ENCODE measurements at places on chromosomes 6 and 20.

DNA sequence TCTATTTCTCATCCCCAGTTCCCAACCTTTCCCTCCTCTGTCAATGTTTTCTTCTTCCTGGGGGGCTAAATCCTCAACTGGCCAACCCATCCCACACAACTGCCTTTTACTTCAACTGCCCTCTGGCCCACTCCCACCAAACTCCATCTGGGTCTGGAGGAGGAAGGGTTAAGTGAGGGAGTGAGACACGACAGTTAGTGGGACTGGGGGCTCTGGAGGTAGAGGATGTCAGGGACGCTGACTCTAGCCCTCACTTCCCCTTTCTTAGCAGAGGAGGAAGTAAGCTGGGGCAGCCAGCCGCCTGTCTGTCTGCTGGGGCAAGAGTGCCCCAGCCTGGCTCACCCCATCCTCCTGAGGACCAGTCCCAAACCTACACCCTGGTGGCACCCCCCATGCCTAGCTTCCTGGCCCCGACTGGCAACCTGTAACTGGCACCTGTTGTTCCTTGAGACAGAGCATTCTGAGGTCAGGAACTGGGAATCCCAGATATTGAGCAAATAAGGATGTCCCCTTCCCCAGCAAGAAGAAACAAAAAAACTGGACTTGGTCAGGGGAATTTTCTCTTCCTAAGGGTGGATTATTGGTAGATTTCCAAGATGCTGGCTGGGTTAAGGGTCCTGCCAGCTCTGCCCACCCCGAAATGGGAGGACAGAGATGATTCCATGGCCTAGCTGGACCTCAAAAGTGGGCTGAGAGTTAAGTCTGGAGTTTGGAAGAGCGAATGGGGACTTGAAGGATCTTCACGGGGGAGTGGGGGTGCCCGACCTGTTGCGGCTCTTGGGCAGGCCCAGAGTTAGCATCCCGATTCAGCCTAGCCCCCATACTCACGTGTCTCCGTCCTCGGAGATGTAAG, 971 bp downstream of the NFKBIE start:
- DNase-seq = no peak

GRCh38 chr20:4985658-4986057, 15.7 kb downstream of the SLC23A2 start:
- no peak for DNase-seq

- no peak for DNase-seq
Observed at GRCh38 chr6:129267028-129267427, 384.1 kb downstream of the LAMA2 start.

GRCh38 chr6:41122918-41123317, 31.2 kb downstream of the TREML1 start:
- no peak for DNase-seq

- DNase-seq = no peak
Observed at GRCh38 chr6:7787137-7787608, 61.3 kb downstream of the BMP6 start.

DNA sequence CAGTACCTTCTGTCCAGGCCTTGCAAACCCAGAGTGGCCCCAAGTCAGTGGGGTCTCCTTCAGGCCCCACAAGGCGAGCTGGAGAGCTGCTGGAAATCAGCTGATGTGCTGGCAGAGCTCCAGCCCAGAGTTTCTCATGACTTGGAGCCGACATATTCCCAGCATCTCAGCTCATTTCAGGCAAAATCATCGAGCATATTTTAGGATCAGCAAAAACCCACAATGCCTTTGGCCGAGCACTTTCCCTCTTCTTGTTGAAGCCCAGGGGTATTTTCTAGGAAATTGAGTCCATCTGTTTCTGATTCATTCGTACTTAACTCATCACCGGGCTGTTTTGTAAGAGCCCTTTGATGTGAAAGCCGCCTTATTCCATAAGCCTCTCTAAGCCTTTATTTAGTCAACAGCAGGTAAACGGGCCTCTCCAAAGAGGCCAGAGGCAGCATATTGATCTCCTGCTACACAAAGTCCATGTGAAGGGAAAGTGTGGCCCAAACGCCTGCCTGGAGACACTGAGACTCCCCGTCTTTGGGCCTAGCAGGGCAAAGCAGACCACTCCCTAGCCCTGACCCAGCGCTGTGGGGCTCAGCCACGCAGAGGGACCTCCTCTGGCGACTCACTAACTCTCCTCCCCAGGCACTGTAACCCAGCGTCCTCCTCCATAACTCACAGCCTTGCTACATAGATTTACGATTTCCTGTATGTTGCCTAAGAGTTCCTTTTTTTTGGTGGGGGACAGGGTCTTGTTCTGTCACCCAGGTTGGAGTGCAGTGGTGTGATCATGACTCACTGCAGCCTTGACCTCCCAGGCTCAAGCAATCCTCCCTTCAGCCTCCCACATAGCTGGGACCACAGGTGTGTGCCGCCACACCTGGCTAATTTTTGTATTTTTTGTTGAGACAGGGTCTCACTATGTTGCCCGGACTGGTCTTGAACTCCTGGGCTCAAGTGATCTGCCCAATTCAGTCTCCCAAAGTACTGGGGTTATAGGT, 12.1 kb upstream of the C20orf203 start:
- DNase-seq = no peak

DNA sequence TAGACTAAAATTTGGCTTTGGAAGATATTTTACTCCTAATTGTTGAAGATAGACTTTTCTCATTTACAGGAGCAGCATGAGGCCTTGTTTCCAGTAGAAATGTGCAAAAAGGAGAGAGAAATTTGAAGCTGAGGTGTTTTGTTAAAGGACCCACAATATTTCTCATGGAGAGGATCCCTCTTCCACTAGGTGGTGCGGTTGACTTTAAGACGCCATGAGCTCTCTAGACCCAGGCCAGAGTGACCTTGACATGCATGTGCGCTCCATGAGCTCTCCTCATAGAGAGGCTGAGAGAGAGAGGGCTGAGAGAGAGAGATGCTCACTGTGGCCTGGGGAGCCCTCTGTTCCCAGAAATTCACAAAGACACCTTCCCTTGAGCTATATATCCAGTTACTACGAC, 861.2 kb upstream of the EYS start:
- DNase-seq = peak; percentile 3

GRCh38 chr20:36268440-36269342, 32.4 kb downstream of the AAR2 start:
- peak; percentile 43 for DNase-seq

DNA sequence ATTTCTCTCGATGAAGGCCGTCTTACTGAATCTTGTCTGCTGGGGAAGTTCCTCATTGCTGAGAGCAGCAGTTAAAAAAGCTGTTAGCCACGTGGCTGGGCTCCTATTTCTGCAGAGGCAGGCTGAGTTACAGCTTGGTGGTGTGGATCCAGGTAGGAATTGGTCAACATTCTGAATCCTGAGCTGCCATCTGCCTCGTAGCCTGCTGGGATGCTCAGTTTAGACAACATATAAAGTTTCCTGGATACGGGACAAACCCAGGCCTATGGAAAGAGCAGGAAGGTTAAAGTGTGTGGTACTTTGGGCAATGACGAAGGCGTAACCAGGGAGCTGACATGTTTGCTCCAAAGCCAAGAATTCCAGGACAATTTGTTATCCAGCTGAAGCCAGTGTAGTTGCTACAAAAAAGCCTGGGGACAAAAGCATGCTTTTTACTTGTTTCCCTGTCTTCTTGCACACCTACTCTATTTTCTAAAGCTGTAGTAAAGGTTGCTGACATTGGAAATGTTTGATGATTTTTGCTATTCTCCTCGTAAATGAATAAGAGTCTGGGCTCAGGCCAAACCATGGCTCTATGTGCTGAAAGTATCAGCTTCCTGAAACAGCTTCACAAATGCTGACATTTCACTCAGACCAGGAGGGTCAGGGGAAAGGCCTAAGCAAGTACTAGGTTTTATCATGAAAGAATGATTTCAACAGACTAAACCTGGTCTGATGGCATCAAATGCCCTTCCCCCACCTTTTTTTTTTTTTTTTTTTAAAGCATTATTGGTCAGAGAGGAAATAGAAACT, 12.4 kb upstream of the MYLK2 start:
- DNase-seq = no peak

GRCh38 chr20:31341470-31341869, 26.9 kb upstream of the DEFB118 start:
- no peak for DNase-seq

GRCh38 chr20:18857640-18858039, 44.1 kb downstream of the SCP2D1 start:
- DNase-seq = no peak

GRCh38 chr6:143620447-143620846, 57.3 kb upstream of the PHACTR2 start:
- DNase-seq = no peak

DNA sequence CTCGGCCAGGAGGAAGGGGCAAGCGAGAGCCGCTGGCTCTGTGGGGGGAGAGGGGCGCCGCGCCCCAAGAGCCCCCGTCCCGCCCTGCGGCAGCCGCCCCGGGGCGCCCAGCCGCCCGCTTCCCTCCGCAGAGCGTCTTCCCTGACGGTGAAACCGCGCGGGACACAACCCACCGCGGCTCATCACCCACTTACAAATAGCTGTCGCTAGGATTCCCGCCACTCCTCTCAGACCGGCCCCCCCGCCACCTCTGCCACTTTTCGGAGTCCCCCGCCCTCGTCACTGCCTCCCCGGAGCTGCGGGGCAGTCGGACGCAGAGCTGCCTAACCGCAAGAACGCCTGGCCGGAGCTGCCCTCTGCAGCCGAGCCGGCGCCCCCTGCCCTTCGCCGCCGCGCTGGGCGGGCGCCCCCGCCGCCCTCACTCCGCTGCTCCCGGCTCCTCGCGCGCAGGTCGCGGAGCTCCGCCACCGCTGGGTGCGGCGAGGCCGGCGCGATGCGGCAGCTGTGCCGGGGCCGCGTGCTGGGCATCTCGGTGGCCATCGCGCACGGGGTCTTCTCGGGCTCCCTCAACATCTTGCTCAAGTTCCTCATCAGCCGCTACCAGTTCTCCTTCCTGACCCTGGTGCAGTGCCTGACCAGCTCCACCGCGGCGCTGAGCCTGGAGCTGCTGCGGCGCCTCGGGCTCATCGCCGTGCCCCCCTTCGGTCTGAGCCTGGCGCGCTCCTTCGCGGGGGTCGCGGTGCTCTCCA, at the start of gene SLC35D3:
Gene SLC35D3, plus strand, starts transcription at position 366 of the 749 bp plus-strand sequence. Its CDS starts 128 bp downstream, at position 494.
- peak; percentile 92 for DNase-seq
